DND-41 (cell line): ENCODE measurements at places on chromosomes 1 and 21.

DNA sequence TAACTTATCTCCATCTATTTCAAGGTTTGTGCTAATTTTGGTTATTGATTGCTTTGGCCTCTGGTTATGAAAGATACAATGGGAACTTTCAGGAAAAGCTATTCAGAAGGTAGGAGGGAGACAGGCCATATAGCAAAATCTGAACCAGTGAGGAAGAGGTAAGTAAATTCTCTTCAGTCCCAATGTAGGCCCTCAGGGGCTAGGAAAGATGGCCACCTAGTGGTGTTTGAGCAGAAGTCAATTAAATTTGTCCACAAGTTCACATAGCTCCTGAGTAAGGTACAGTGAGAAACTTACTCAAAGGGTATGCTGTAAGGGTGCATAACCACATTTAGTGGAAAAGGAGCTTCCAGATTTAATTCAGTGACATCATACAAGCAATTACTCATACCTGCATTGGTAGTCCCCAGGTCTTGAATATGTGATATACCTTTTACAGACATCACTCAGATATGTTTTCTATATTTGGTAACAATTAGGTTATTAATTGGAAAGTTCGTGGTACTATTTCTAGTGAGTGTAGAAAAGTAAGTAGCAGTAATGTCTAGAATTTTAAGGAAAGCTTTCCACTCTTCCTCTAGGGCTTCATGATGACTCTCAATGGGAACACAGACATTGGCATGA is 21.4 kb upstream of the FMO1 start:
- peak; percentile 45 for DNase-seq

GRCh38 chr1:17209430-17209829 is 4.5 kb downstream of the PADI1 start:
- no peak for DNase-seq

- DNase-seq, result no peak
Measured at GRCh38 chr21:22189278-22189677, 1191.1 kb downstream of the NCAM2 start.

- DNase-seq, result no peak
Measured at GRCh38 chr1:7014640-7014930, 229.3 kb downstream of the CAMTA1 start.

GRCh38 chr21:32523988-32524719 is 61.2 kb downstream of the TCP10L start:
- no peak for DNase-seq

GRCh38 chr1:200493344-200493743 is 83.5 kb upstream of the ZNF281 start:
- DNase-seq, result no peak

DNA sequence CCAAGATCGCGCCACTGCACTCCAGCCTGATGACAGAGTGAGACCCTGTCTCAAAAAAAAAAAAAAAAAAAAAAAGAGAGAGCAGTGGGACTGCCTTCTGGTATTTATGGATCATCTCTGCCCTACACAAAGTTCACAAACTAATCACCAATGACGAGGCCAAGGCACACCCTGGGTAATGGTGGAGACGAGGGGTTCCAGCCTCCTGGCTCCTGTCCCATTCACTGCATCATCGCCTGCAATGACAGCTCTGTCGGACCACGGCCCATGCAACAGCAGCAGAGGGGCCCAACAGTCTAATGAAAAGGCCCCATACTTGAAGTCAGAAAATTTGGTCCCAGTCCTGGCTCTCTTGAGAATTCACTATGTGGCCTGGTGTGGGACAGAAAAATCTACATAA is 2.9 kb upstream of the BTG2 start:
- DNase-seq, result no peak

- no peak for DNase-seq
Measured at GRCh38 chr1:224282140-224282539, 47.8 kb downstream of the NVL start.

GRCh38 chr1:92840600-92840999 is 8.8 kb downstream of the RPL5 start:
- DNase-seq, result no peak

DNA sequence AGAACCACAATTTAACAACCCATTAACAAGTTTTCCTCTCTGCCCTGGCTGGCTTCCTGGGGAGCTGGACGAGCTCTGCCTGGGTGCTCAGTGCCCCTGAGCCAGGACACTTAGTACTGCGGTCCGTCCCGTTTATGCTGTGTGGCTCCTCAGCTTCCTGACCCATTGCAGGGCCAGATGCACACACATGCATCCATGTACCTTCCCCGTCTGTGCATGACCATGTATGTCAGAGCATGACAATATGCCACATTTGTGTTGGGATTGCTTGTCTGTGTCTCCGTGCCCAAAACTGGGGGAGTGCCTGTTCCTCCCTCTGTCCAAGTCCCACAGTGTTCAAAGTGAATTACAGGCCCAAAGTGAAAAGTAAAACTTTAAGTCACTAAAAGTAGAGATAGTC is 9.7 kb upstream of the TFF3 start:
- DNase-seq, result no peak

DNA sequence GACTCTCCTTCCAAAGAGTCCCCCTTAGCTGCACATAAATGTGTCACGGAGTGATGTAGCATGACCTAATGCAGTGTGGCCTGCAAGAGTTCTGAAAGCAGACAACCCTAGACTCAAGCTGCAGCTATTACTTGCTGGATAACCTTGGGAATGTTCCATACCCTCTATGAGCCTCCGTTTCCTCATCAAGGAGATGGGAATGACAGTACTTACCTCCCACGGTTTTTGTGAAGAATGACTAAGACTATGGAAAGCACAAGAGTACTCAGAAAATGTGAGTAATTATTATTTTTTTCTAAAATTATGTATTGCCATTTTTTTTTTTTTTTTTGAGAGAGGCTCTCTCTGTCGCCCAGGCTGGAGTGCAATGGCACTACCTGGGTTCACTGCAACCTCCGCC is 3.0 kb downstream of the TTC39A start:
- no peak for DNase-seq

GRCh38 chr1:248622570-248623001 is 12.3 kb downstream of the OR2T11 start:
- peak; percentile 4 for DNase-seq

- DNase-seq, result peak; percentile 31
Measured at GRCh38 chr1:214637722-214638458, 34.9 kb downstream of the CENPF start.

DNA sequence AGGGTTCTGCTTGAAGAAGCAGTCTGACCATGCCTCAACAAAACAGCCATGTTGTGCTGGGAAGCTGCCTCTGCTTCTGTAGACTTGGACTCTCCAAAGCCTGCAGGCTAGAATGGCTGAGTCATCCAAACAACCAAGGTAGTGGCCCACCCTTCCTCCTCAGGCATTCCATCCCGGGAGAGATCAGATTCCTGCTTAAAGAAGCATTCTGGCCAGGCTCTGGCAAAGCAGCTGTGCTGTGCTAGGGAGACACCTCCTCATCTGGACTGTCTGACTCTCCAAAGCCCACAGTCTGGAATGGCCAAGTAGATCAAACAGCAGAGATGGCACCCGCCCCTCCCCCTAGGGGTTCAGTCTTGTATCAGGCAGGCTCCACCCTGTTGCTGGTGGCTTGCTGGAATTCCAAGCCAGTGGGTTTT is 38.3 kb upstream of the F3 start:
- DNase-seq, result no peak

GRCh38 chr1:153945131-153945794 is 1.3 kb downstream of the DENND4B start:
- peak; percentile 84 for DNase-seq

GRCh38 chr1:2466958-2467554 is 9.0 kb upstream of the PLCH2 start:
- peak; percentile 9 for DNase-seq

GRCh38 chr1:921011-921837 is 2.5 kb upstream of the SAMD11 start:
- peak; percentile 69 for DNase-seq

DNA sequence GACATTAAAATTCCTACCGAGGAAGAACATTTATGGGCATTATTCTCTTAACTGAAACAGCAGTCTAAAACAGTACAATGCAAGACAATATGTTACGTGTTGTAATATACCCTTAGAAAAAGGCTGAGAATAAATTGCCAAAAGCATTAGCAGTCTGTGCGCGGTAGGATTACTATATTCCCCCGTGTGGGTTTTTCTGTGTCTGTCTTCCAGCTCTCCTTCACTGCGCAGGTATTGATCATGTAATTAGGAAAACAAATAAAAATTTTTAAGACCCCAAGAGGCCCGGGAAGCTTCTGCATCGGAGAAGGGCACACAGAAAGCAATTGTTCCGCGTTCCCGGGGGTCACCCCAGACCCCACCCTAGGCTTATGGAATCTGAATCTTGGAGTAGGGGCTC is 68.8 kb downstream of the FBXO2 start:
- DNase-seq, result no peak

DNA sequence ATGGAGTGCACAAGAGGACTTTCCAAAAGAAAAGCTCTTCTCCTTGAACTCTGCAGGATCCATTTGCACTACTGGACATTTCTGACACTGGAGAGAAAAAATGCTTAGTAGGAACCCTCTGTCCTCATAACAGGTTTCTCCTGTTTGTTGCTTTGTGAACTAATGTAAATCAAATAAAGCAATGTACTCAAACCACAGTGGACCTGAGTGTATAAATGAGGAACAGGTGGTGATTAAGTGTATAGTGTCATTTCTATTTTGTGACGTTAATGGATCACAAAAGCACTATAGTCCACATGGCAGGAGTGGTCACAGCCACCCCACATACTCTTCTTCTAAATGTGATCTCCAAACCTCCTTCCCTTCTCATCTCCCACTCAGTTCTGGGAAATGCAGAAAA is 268.4 kb upstream of the DUSP10 start:
- no peak for DNase-seq

- no peak for DNase-seq
Measured at GRCh38 chr1:212712451-212713303, 13.0 kb upstream of the BATF3 start.

GRCh38 chr1:44078104-44078503 is 40.5 kb upstream of the KLF17 start:
- no peak for DNase-seq

- DNase-seq, result no peak
Measured at GRCh38 chr1:198630863-198631262, 8.0 kb upstream of the PTPRC start.

DNA sequence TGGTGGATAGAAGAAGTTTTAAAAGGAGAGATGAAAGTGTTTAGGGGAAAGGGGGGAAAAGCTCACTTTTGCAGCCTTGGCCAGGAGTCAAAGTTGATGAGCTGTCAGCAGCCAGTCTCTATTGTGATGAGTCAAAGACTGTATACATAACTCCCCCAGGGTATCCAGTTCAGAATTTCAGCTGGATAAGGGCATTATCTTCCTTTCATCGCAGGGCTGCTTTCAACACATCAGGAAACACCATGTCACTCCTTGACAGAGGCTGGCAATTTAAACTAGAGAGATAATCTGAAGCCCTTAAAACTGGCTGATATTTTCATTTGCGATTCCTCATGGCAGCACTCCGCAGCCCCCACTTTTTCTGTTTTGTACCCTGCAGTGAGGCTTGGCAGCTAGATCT is 328.5 kb downstream of the TBX15 start:
- DNase-seq, result no peak

GRCh38 chr1:12251442-12251841 is 21.6 kb downstream of the VPS13D start:
- no peak for DNase-seq

GRCh38 chr1:230618537-230618936 is 23.7 kb upstream of the COG2 start:
- no peak for DNase-seq

GRCh38 chr1:119467857-119468668 is 38.9 kb upstream of the HSD3B1 start:
- DNase-seq, result no peak

DNA sequence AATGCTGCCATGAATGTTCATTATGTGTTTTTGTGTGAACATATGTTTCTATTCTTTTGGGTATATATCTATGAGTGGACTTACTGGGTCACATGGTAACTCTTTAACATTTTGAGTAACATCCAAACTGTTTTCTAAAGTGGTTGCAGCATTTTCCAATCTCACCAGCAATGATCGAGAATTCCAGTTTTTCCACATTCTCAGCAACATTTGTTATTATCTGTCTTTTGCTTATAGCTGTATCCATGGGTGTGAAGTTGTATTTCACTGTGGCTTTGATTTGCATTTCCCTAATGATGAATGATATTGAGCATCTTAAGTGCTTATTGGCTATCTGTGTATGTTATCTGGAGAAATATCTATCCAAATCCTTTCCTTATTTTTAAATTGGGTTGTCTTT is 89.2 kb upstream of the SLFNL1 start:
- no peak for DNase-seq

DNA sequence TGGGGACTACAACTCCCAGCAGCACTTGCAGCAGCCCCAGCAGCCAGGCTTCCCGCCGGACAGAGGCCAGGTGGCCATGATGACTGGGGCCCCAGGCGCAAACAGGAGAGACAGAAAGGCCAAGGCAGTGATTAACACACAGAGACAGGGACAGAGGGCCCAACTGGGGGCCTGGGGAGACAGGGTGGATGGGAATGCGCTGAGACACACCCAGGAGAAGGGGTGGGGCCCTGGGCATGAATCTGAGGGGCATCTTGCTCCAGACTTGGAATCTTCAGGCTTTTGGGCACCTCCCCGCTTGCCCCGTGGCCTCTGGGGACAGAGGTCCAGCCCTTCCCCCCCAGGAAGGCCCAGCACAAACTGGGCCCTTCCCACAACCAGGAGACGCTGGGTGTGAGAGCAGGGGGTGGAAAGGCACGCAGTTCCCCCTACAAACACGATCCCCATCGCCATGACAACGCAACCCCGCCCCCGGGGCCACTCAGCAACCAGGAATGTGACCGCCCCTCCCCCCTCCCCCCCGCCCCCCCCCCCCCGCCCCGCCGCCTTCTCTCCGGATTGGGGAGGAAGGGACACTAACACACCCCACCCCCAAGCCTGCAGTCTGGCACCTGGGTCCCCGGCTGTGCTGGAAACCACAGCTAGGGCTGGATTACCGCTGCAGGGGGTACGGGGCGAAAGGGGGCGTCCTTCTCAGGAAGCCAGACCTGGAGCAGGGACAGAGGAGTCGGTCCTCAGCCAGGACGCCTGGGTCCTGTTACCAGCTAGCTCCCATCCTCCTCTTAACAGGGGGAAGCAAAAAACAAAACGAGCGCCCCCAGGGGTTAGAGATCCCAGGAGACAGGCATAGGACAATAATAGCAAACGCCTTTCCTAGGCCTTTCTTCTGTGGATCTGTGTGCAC is 4.5 kb downstream of the HDGF start:
- DNase-seq, result peak; percentile 79

DNA sequence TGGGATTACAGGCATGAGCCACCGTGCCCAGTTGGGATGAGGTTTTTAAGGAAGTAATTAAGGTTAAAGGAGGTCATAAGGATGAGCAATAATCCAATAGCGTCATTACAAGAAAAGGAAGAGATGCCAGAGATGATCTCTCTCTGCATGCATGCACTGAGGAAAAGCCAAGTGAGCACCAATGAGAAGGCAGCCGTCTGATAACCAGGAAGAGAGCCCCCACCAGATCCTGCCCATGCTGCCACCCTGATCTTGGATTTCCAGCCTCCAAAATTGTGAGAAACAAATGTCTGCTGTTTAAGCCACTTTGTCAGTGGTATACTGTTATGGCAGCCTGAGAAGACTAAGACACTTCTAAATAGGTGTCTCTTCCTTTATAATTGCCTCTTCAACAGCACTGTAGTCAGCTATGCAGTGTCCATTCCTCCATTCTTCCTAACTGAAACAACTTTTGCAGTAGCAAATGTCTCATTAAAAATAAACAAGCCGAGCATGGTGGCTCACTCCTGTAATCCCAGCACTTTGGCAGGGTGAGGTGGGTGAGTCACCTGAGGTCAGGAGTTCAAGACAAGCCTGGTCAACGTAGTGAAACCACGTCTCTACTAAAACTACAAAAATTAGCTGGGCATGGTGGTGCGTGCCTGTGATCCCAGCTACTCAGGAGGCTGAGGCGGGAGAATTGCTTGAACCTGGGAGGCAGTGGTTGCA is 216.2 kb upstream of the RUNX1 start:
- no peak for DNase-seq
